Effector memory CD4-positive, alpha-beta T cell (primary cell): ENCODE measurements at places on chromosomes 7 and 10.

DNA sequence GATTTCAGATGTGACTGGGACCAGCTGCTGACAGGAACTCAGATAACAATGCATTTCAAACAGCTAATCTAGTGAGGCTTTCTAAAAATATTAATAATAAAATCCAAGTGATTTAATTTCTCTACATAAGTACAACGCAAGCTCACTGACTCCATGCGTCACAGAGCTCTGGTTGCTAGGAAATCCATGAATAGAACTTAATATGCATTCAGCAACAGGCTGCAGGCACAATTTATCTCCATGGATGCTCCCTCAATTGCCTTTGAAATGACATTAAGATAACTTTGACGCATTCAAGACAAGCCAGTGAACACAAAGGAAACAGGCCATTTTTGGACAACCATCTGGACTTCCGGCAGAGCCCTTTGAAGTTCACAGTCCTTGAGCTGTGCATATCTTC is 118.7 kb upstream of the COL1A2 start:
- no peaks in the 10 kb centered on the region for H3K4me1 ChIP-seq
- H3K36me3 ChIP-seq: no peaks in the 10 kb centered on the region
- no peaks in the 10 kb centered on the region for H3K27me3 ChIP-seq
- DNase-seq: no peak
- H3K27ac ChIP-seq: no peak overlapping the region
- H3K4me3 ChIP-seq: no peak overlapping the region

DNA sequence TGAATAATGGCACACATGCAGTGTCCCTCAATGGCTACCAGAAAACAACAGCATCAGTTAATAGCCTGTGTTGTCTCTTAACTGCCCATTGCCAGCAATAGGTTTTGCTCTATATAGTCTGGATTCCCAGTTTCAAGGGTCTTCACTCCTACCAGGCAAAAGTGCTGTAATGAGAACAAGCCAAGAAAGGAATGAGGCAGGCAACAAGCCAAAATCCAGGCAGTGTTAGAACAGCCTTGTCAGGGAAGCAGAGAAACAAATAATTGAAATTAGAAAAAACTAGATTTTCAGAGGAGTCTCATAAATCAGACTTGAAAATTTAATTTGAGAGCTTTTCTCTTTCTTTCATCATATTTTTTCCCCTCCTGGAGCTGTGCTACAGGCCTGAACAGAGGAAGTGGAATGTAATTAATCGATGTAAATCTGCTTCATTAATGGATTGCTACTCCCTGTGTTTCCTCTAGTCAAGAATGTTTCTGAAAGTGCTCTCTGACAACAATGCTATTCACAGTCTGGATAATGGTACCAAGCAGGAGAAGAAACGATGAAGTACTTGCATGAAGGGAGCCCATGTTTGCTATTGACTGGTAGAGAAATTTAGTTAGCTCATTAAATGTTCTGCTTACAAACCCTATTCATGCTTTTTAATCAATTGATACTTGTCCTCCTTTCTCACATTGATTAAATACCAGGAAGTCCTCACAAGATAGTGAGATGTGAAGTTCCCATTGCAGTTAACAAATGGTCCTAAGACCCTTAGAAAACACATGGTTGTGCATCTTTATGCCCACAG is 202.0 kb upstream of the LRRTM3 start:
- no peaks in the 10 kb centered on the region for H3K36me3 ChIP-seq
- H3K27me3 ChIP-seq: no peaks in the 10 kb centered on the region
- H3K27ac ChIP-seq: no peak overlapping the region
- no peaks in the 10 kb centered on the region for H3K4me1 ChIP-seq
- DNase-seq: no peak
- H3K4me3 ChIP-seq: no peak overlapping the region

DNA sequence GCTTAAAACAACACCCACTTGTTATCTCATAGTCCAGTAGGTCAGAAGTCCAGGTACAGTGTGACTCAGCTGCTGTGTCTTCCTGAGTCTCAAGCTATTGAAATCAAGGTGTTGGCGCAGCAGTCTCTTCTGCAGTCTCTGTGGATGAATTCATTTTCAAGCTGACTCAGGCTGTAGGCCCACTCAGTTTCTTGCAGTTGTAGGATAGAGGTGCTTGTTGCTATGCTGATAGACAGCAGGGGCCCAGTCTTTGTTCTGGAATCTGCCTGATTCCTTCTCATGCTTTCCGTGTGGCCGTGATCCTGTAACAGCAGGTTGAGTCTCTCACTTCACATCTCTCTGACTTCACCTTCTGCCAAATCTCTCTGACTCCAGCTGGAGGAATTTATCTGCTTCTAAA is 400.4 kb upstream of the POM121L12 start:
- H3K27ac ChIP-seq: no peak overlapping the region
- no peaks in the 10 kb centered on the region for H3K4me1 ChIP-seq
- H3K36me3 ChIP-seq: no peaks in the 10 kb centered on the region
- no peak overlapping the region for H3K4me3 ChIP-seq
- no peak for DNase-seq
- H3K27me3 ChIP-seq: no peaks in the 10 kb centered on the region

GRCh38 chr7:29915481-29916215 is 74.0 kb downstream of the SCRN1 start:
- no peaks in the 10 kb centered on the region for H3K27me3 ChIP-seq
- H3K27ac ChIP-seq: no peak overlapping the region
- no peaks in the 10 kb centered on the region for H3K4me1 ChIP-seq
- H3K36me3 ChIP-seq: no peaks in the 10 kb centered on the region

DNA sequence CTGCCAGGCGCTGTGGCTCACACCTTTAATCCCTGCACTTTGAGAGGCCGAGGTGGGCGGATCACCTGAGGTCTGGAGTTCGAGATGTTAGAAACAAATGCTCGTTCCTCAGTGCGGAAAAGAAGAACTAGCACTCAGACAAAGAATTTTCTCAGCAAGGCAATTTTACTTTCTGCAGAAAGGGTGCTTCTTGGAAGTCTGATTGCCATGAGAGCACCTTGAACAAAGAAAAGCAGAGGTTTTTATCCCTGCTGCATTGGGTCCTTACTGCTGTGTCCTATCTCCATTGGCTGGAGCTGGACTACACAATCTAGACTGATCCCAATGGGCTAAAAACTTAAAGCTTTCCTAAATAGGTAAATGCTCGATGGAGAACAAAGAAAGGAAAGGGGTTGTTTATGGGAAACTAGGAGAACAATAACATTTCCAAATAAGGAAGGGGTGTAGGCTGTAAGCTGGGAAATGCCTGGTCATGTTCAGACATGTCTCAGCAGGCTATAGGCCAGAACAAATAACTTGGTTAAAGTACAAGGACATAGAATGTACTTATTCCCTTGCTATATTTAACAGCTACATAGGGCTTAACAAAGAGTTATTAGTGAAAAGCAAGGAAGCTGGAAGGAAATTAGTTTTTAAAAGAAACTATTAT is 26.1 kb upstream of the ACTR3B start:
- no peak for DNase-seq
- no peak overlapping the region for H3K4me3 ChIP-seq
- H3K36me3 ChIP-seq: no peaks in the 10 kb centered on the region
- H3K27ac ChIP-seq: no peak overlapping the region
- no peaks in the 10 kb centered on the region for H3K27me3 ChIP-seq
- no peaks in the 10 kb centered on the region for H3K4me1 ChIP-seq

GRCh38 chr10:77405771-77406241 is 231.8 kb downstream of the KCNMA1 start:
- no peaks in the 10 kb centered on the region for H3K4me1 ChIP-seq
- H3K27ac ChIP-seq: no peak overlapping the region
- no peak overlapping the region for H3K4me3 ChIP-seq
- no peaks in the 10 kb centered on the region for H3K27me3 ChIP-seq

DNA sequence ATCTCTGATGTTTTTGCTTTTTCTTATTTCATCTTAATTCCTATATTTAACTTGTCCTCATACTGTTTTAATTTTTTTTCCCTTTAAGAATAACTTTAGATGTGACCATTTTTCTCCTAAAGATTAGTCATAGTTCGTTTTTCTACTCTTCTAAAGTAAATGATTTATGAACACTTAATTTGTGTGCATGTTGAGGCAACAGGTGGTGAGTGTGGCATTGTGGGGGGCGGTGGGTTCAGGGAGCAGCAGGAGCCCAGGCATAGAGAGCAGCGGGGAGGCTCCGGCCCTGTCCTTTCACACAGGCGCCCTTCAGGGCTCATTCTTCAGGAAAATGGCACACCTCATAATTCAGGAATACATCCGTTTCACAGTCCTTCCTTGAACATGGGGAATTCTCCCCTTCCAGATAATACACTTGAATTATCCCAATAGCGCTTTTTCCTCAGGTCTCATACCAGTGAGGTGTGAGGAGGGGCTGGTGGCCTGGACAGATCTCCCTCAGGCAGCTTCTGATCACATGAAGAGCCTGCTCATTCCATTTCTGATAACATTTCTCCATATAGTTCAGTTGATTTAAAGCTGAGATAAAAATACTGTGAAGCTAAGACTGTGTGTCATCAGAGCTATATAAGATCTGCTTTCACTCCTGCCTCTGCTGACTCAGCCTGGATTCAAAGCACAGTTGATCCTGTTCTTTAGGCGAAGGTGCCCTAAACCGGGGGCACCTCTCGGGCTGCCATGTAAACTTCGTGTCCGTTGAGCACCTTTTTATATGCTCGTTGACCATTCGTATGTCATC is 40.2 kb downstream of the CUL1 start:
- no peaks in the 10 kb centered on the region for H3K27me3 ChIP-seq
- no peak overlapping the region for H3K4me3 ChIP-seq
- no peaks in the 10 kb centered on the region for H3K4me1 ChIP-seq
- H3K27ac ChIP-seq: no peak overlapping the region
- H3K36me3 ChIP-seq: peaks cover 37% of the 10 kb centered on the region

GRCh38 chr10:48500771-48501170 is 104.1 kb downstream of the ARHGAP22 start:
- H3K36me3 ChIP-seq: no peaks in the 10 kb centered on the region
- no peak overlapping the region for H3K27ac ChIP-seq
- no peak for DNase-seq
- H3K4me1 ChIP-seq: no peaks in the 10 kb centered on the region
- H3K27me3 ChIP-seq: peaks cover 3% of the 10 kb centered on the region

GRCh38 chr7:149883048-149883438 is 9.3 kb downstream of the ATP6V0E2 start:
- DNase-seq: no peak
- no peak overlapping the region for H3K27ac ChIP-seq
- H3K36me3 ChIP-seq: peaks cover 17% of the 10 kb centered on the region
- peaks cover 6% of the 10 kb centered on the region for H3K4me1 ChIP-seq
- H3K27me3 ChIP-seq: no peaks in the 10 kb centered on the region
- H3K4me3 ChIP-seq: no peak overlapping the region

DNA sequence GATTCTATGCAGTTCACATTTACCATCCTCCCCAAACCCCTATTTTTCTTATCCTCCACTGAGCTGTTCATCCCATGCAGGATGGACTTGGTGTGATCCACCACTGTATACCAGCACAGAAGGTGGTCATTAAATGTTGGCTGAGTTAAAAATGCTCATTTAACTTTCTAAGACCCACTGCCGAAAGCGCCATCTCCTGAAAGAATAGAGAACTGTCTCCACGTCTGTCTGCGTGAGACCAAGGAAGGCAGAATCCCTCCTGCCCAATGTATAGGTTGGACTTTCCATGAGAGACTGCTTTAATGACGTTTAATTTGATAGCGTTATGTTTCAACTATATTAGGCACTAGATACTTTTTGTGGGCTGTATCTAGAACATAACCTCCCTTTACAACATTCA is 124.3 kb downstream of the GPAM start:
- no peaks in the 10 kb centered on the region for H3K36me3 ChIP-seq
- no peaks in the 10 kb centered on the region for H3K27me3 ChIP-seq
- H3K27ac ChIP-seq: no peak overlapping the region
- no peaks in the 10 kb centered on the region for H3K4me1 ChIP-seq

DNA sequence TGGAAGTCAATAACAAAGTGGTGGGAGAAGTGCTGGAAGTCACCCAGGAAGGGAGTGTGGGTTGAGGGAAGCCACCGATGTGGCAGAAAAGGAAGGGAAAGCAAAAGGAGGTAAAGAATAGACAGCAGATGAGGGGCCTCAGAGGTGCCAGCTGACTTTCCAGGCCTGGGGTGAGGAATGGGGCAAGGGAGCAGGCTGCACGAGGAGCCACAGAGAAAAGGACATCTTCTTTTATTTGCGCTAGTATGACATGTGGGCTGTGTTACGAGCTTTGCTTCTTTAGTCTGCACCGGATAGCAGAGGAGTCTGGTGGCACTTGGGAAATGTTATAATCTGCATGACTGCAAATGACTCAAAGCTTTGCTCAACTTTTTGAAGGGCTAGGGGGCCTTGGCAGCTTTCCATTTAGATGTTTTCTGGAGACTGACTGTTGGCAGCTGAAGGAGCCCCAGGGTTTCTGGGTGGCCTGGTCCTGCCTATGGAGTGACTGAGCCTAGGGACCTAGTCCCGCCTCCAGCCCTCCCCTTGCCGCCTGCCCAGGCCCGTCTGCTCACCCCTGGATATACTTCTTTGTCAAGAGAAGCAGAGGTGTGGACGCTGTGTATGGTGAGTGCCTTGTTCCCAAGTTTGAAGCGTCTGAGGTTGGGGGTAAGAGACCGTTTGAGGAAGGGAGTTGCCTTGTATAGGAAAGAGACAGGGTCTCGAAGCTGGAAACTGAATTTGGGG is 5.1 kb downstream of the PRXL2A start:
- no peaks in the 10 kb centered on the region for H3K36me3 ChIP-seq
- H3K4me1 ChIP-seq: peaks cover 7% of the 10 kb centered on the region
- no peak for DNase-seq

GRCh38 chr10:129993621-129994020 is 29.5 kb upstream of the EBF3 start:
- no peak for DNase-seq
- H3K27ac ChIP-seq: no peak overlapping the region
- H3K27me3 ChIP-seq: no peaks in the 10 kb centered on the region
- H3K36me3 ChIP-seq: no peaks in the 10 kb centered on the region

DNA sequence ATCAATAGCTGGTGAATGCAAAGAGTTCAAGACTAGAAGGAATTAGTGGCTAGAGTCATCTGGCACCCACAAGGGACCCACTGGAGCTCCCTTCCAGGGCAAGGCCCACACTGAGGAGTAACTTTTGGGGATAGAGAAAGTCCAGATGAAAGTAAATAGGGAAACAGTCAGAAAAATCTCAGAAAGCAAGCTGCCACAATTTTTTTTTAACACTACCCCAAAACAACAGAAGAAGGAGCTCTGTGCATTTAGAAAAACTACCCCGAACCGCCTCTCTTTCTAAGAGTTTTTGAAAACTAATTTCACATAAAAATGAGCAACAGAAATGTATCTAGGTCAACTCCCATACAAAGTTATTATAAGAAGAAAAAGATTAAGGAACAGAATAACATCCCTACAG is 42.2 kb downstream of the AOAH start:
- no peaks in the 10 kb centered on the region for H3K27me3 ChIP-seq
- H3K4me3 ChIP-seq: no peak overlapping the region
- H3K4me1 ChIP-seq: peaks cover 7% of the 10 kb centered on the region
- no peak overlapping the region for H3K27ac ChIP-seq
- no peaks in the 10 kb centered on the region for H3K36me3 ChIP-seq

GRCh38 chr10:105837951-105838350 is 1196.9 kb downstream of the SORCS3 start:
- H3K4me1 ChIP-seq: no peaks in the 10 kb centered on the region
- no peak for DNase-seq
- no peaks in the 10 kb centered on the region for H3K27me3 ChIP-seq
- peak overlapping the region; percentile 24 for H3K4me3 ChIP-seq
- H3K36me3 ChIP-seq: no peaks in the 10 kb centered on the region
- H3K27ac ChIP-seq: no peak overlapping the region

GRCh38 chr7:110774071-110774470 is 316.9 kb upstream of the LRRN3 start:
- DNase-seq: no peak
- no peak overlapping the region for H3K27ac ChIP-seq
- H3K4me3 ChIP-seq: no peak overlapping the region
- H3K27me3 ChIP-seq: no peaks in the 10 kb centered on the region
